C1 segment of cervical spinal cord (tissue), 14 donors: ENCODE measurements at places on chromosomes 16 and 17.

GRCh38 chr17:39115135-39115534 is 36.3 kb downstream of the PLXDC1 start:
- no peak for DNase-seq

DNA sequence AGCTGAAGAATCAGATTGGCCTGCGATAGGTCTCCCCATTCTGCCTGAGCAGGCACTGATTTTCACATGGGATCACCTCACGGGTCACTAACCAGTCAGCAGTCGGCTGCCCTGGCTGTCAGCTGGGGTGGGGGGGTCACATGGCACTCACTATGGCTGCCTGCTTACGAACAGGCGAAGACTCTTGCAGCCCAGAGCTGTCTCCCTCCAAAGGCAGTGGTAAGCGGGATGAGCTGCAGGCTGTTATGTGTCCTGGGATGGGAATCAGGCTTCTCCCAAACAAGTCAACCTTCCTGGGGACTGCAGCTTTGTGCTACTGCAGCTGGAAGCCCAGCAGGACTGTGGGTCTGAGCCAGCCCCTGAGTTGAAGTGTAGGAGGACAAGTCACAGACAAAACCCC is 29.0 kb upstream of the ADORA2B start:
- DNase-seq, result no peak

DNA sequence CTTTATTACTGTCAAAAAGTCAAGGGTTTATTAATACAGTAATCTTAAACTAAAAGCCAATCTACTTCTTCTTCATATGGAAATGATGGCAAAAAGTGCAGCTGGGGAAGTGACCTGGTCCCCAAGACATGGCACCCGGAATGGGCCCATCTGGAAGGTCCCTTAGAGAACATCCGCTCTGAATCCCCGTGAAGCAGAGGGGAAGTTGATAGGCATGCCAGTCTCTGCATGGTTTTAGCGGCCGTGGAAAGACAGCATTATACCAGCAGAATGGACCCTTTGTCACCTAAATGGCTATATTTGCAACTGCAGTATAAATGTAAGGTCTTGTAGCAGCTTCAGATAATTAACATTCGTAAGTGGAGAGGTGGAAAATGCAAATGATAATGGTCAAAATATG is 32.4 kb downstream of the COTL1 start:
- DNase-seq, result no peak

DNA sequence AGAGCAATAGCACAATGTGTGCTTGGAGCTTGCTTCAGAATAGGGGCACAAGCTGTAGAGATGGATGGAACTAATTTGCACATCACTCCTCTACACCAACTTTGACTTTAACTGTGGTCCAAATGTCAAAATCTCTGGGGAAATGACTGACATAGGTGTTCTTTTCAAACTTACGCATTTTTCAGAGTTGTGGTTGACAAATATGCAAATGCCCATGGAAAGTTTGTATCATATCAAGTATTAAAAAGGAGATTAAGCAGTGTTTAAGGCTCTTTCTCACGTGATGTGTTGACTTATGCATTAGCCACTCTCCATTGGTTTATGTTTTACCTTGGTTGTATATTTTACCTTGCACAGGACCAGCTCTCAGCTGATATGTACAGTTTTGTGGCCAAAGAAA is 77.1 kb downstream of the ELAC2 start:
- DNase-seq, result no peak

DNA sequence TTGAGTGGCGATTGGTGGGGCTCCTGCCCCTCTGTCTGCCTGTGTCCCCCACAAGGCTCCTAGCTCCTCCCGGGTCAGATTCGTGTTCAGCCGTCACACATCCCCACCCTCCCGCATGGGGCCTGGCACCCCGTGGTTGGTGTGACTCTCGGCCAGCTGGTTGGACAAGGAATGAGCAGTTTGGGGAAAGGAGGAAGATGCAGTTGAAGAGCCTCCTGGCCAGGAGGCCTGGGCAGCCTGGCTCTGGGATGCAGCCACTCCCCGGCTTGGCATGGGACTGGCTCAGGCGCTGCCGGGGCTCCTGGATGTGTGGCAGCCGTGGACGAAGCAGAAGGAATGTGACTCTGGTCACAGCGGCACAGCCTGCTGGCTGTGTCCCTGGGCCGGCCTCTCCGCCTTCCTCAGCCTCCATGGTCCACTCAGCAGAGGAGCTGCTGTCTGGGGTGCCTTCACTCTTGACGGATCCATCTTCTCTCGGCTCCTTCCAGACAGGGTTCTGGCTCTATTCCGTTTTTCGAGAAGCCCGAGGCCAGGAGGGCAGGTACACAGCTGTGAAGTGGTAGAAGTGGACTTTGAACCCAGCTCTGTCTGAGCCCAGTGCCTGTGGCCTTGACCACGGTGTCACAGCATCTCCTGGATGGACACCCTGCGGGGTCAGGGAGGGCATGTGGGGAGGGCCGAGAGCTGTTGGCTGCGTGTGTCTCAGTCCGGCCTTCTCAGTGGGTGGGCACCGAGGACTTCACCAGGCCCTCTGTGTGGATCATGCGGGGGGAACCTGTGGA is 2.1 kb downstream of the TRAF7 start:
- DNase-seq, result no peak

DNA sequence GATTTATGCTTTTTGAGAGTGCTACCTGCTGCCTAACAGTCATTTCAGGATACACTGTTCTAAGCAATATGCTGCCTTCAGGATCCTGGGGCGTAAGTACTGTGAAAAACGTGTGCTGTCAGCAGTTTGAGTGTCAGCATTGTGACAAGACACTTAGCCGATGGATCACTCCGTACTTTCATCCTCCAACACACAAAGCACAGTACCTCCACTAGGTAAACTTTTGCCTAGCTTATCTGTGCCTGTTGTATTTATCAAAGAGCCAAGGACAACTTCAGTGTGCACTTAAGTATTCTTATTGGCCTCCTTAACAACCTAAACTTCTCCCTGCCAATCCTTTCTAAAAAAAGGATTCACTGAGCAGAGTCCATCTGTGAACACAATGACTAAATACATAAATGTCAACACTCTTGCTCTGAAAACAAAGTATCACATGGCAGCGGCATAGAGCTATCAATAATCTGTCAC is 33.8 kb upstream of the PHLPP2 start:
- no peak for DNase-seq

DNA sequence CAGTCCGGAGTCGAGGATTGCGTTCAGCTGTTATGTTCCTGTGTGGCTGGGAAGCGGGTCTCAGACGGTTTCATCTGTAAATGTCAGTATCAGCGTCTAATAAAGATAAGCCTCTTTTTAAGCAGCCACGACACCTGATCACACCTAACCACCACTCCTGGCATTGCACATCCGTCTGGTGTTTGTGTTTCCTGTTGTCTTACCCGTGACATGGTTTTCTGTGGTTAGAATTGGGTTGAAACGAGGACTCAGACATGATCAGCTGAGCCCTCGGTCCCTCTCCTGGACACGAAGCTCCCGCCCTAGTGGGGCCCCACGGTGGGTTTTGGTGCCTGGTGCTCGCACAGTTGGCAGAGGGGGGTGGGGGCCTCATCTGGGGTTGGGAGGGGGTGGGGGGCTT is 18.3 kb downstream of the CPNE7 start:
- no peak for DNase-seq

GRCh38 chr17:75864448-75864871 is 9.3 kb upstream of the WBP2 start:
- no peak for DNase-seq

DNA sequence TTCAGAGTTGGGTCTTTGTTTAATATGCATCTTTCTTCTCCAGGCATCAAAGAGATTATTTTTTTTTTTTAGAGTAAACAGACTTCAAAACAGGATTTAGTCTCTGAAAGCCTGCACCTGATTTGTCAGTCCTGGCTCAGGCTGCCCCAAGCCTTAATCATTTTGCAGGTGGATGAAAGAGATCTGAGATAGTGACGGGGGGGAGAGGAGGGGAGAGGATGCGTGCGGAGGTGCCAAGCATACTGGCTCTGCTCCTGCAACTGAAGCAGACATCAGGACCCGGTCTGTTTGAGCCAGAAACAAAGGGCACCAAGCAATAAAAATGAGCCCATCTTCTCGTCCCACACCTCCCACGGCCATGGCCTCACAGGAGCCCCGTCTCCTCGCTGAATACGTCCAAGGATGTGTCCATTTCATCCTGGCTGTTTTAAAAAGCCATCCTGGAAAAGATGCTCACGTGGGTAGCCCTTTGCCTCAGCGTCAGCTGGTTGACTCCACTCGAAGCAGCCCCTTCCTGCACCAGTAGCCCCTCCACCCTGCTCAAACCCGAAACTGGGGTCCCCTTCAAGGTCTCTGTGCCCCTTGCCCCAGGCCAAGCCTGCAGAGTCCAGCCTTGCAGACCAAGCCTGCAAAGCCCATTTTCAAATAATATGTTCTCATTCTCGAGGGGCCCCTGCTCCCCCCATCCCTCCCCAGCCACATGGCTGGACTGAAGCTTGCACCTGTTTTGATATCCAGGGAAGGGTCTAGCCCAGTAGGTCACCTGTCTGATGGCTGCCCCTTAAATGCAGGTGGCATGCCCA is 84.8 kb upstream of the TNRC6C start:
- DNase-seq, result no peak

DNA sequence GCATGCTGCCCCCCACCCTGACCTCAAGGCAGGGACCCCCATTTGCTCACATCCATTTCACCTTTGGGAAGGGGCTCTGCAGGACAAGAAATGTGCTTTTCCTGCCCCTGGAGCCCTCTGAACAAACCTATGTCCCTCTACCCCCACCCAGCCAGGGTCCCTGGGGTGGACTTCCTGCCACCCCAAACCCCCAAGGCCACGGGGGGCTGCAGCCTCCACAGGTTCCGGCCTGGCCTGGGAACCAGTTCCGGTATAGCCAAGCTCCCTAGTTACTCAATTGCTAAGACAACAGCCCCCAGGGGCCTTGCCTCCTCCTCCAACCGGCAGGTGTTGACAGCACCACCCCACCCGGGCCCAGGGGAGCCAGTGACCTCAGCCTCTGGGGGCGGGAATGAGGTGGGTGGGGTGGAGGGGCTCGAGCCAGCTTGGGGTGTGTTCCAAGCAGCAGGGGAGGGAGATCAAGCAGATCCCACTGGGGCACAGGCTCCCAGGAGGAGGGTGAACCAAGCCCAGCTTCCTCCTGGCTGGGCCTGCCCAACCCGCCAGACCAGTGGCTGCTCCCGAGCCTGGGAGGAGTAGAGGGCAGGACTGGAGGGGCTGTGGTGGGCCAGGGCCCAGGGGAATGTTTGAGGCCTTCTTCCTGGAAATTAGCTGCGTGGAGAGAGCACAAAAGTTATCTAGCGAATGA is 6.6 kb downstream of the PNMT start:
- no peak for DNase-seq

- DNase-seq, result no peak
These were observed 14.8 kb downstream of the SNTB2 start for GRCh38 chr16:69201787-69202186.

GRCh38 chr16:84995663-84996062 is 15.7 kb downstream of the ZDHHC7 start:
- DNase-seq, result no peak

DNA sequence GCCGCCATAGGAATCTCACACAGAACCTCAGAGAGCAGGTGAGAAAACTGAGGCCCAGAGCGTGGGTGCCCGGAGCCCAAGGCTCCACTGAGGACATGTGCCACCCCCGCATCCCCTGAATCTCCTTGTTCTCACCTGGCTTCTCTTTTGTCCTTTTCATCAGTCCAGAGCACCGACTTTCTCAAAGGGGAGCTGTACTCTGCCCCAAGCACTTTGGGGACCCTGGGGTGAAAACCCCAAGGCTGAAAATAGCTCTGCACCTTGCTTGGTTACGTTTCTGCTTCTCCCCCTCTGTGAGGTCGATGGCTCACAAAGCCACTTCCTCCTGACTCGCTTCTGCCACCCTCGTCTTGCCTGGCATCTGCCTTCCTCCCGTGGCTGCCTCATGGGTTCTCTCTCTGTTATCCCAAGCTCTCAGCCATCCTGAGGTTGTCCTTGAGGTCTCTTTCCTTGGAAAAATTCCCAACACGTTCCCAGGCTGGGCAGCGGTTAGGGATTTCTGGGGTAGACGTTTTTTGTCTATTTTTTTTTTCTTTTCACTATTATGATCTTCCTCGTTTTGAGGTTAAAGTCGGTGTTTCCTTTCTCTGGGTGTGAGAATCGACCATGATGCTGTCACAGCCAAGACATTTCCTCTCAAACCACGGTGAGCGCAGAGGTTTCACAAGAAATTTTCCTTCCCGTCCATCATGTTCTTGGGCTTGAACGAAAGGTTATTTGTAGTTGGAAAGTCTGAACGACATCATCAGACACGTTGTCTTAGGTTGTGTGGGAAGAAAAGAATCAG is 37.2 kb downstream of the IRF8 start:
- DNase-seq, result peak; percentile 7

DNA sequence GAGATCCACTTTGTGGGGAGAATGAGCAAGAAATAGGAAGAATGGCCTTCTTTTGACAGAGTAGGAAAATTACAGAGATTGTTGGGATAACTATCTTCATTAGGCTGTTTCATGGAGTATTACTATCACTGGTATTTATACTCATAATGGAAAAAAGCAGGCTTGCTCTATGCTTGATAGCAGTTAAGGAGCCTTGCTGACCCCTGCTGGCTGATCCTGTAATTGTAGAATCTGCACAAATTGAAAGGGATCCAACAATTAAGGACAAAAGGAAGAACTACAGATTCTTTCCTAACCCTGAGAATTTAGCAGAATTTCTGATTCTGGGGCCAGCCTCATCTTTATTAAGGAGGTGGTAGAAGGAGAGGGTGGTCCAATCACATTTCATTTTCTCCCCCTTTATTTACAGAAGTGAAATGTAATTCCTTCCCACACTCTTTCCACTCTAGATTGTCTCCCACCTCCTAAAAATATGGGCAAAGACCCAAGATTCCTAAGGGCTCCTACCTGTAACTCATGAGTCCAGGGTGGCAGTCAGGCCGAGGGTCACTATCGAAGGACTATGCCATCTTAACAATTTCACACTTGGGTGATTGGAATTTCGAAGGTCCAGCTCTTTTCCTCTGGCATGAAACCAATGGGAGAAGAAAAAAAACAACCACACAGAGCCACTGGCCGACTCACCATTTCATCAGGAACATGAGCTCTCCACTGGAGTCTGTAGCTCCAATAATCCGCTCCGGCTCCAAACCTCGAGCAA is 26.3 kb downstream of the NFE2L1 start:
- peak; percentile 24 for DNase-seq

DNA sequence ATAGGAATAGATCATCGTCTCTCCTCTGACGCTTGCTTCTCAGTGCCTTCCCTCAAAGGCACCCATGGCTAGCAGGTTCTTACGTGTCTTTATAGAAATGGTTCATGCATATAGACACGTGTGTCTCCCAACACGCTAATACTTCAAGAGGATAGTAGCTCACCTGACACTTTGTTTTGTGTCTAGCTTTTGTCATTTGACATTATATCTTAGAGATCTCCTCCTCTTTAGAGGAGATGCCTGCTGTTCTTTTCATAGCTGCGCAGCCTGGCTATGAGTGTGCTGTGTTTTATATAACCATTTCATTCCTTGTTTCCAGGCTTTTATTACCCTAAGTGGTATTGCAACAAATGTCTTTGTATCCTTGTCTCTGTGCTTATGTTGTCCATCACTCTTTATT is 411.7 kb downstream of the CPPED1 start:
- no peak for DNase-seq

DNA sequence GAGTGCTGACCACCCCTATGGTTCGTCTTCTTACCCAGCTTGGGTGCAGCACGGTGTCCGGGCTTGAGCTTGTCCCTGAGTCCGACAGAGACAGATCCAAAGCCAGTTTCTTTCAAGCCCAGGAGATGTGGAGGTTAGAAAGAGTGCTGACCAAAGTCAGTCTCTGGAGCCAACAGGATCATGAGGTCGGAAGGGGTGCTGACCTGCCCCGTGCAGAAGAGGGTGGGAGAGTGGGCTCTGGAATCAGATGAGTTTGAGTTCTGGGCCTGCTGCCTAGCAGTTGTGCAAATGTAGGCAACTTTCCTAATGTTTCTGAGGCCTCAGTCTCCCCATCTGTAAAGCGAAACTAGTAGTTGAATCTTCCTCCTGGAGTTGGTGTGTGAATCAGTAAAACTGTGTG is 24.5 kb downstream of the NKD1 start:
- DNase-seq, result no peak
